ENCODE measurements at places on chromosomes 2 and 18.

DNA sequence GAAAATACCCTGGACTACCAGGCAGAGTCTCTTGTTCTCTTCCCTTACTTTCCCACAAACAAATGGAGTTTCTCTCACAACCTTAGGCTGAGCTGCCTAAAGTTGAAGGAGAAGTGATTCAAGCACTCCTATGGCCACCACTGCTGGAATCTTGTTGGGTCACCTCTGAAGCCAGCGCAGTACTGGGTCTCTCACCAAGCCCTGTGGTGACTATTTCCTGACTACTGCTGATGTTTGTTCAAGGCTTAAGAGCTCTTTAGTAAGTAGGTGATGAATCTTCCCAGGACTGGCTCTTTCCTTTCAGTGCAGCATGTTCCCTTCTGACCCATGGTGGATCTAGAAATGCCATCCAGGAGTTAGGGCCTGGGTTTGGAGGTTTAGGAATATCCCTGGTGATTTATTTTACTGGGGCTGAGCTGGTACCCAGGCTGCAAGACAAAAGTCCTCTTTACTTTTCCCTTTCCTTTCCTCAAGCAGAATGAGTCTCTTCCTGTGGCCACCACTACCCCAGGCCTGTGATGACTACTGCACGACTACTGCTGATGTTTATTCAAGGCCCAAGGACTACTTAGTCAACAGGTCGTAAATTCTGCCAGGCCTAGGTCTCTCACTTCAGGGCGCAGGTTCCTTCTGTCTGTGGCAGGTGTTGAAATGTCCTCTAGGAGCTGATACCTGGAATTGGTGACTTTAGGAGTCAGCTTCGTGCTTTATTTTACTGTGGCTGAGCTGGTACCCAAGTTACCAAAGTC, 121.8 kb downstream of the SLC4A10 start:
- DNase-seq, result no peak

DNA sequence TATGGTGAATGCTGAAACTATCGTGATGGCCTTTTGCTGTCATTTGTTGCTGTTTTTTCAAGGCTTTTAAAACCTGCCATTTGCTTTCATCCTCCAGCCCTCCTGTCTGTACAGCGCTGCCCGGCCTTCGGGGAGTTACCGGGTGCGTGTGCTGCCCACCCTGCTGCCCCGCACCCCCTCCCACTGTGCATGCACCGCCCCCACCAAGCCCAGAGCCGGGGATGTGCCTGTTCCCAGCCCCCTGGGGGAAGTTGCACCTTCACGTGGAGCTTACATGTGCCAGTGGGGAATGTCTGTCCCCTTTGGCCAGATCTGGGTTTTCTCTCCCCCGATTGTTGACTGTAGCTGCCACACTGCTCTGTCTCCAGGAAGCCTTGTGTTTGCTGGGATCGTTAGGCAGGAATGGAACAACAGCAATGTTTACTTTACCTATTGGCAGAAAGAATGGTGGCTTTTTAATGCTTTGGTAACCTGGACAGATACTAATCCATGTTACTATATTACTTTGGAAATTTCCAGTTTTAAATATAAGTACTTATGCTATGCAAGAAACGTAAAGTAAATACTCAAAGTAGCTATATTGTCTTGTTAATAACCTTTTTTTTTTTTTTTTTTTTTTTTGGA, 64.8 kb upstream of the RBM44 start:
- no peak for DNase-seq

GRCh38 chr2:26568076-26568890, 72.9 kb downstream of the CIB4 start:
- no peak for DNase-seq

DNA sequence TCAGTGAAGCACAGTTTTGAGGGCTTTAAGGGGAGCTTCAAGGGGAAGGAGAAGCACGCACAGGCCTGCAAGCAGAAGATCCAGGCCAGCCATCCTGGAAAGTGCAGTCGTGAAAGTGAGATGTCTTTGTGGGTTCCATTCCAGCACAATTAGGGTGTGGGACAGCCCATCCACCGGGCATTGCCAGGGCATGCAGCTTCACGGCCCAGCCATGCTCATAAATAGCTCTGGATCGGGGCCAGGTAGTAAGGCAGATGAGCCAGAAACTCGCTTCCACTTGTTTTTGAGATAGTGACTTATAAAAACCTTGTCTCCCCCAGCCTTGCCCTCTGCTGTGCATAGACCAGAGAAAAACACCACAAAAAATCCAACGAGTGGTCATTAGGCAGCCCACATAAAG, 21.0 kb downstream of the KDSR start:
- no peak for DNase-seq

DNA sequence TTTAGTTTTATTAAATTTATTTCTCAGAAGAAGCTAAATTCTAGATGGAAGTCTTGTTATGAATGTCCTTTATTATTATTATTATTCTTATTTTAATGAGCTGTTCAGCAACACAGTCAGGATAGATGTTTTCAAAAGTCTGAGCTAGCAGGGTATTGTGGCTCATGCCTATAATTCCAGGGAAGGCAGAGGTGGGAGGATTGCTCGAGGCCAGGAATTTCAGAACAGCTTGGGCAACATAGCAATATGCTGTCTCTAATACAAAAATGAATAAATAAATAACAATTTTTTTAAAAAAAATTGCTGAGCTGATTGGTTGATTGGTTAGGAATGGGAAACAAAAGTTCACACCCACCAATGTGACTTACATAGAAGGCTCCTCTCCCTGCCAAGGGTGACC, 274.1 kb upstream of the CYRIA start:
- DNase-seq, result no peak

DNA sequence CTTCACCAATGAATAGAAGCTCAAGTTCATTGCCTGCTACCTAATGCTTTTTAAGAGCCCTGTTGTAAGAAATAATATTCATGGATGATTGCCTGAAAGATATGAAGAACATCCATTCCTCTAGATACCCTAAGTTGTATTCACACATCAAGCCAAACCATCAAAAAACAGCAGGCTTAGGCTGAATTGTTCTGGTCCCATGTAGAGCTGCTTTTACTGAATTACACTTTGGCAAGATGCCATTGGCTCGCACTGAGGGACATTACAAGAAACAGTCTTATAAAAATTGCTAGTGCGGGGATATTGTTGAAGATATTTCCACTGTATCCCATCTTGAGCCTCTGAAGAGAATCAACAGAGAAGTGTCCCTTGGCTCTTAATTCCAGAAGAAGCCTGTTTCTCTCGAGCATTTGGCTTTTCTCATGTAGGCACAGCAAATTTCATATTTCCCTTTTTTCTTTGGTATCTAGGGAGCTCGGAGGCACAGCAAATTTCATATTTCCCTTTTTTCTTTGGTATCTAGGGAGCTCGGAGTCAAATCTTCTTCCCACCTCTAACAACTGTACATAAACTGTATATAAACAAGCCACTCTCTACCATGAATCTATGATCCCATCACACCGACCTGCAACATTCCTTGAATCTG, 107.5 kb downstream of the COLEC12 start:
- no peak for DNase-seq

GRCh38 chr2:227430639-227431038, 41.3 kb upstream of the AGFG1 start:
- DNase-seq, result no peak

- no peak for DNase-seq
Observed at GRCh38 chr18:46877329-46877987, 39.8 kb downstream of the PIAS2 start.

DNA sequence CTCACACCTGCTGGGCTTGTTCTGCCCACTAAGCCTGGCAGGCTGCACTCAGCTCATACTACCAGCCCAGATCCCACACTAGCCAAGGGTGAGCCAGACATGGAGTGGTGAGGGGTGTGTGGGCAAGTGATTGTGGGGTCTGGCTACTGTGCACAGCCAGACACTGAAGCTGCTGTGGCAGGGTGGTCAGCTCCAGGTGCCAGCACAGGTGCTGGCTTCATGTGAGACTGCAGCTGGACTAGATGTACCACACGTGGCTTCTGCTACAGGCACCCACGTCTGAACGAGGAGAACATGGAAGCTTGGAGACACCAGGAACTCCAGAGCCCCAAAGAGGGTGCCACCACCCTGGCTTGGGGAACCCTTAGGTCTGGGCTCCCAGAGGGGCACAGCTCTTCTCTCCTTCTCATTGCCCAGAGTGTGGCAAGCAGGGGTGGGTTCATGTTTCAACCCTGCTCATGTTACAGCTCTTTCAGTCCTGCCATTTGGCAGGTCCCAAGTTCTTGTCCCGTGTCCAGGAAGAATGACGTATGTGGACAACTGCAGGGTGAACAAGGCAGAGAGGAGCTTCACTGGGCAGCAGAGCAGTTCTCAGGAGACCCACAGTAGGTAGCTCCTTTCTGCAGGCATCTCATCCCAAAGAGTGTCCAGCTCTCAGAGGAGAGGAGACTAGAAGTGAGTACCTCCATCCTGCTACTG, 1624.2 kb upstream of the TMEFF2 start:
- no peak for DNase-seq

DNA sequence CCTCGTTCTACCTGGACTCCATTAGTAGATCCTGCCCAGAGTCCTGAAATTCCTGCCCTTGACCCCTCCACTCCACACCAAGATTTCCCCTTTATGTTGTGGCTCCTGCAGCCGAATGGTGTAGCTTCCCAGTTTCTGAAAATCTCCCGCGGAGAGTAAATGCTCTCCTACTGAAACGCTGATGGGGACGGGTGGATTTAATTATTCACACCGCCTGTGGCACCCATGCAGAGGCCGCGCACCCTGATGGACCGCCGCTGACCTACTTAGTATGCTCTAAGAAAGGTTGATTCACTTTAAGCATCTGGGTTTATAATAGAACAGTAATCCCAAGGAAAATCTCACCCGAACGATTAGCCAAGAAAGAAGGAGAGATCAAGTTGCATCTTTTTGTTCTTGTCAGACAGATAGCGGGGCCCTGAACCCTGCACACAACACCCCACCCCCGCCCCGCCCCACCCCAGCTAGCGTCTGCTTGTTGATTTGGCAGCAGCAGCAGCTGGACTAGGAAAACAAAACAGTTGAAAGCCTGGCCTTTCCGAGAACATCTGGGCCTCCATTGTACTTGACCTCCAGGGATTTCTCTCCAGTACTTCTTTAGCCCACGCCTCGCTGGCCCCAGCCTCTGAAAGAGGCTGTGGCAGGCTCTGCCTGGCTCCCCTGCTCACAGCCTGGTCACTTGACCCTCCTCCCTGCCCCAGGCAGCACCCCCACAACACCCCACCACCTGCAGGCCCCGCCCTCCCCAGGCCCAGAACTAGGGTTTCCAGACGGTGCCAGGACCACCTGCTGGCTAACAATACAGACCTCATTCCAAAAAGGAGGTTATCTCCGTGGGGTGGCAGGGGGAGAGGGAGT, 53.6 kb downstream of the DPYSL5 start:
- no peak for DNase-seq

DNA sequence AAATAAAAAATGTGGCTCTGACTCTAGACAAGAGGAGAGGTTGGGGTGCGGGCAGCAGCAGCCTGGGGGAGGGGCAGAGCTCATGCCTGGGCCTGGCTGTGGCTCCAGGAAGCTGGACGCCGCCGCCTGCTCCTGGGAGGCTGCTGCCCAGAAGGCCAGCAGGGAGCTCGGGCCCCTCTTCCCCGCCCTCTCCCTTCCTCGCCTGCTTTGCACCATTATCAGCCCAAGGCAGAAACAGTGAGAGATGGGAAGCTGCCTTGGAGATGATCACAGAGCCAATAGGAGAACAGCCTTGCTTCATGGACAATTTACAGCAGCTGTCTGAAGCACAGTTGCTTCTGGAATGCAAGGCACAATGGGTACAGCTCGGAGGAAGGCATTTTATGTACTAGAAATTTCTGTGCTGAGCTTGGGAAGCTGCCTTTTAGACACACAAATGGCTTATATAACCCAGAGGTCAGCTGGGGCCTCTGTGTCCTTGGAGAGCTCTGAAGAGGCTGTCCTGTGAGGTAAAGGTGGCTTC, 55.3 kb upstream of the AFF3 start:
- DNase-seq, result no peak

DNA sequence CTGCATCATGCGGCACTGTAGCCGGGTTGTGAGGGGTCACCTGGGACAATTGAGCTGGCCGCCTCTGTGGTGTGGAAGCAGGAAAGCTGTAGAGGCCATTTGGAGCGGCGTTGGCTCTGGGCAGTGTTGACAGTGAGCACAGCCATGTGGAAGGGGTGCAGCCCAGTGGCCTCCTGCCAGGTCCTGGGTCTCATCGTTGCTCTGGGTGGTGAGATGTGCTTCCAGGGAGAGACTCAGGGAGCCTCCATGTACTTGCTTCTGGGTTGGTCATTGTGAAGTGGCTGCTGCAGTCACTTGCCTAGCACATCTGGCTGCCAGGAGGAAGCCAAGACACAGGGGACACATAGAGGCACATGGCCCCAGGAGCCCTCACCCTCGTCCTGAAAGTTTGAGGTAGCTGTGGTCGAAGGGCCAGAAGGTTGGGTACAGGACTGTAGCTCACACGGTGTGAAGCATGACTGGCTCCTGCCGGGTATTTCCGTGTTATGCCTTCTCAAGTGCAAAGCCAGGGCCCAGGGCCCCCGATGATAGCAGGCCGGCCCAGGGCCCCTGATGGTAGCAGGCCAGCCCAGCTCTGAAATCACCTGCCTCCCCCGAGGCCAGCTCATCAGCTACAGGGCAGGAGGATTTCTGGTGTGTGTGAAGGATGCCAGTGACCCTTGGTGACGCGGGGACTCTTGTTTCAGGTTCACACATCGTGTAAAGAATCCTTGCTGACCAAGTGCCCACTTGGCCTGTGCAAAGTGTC, 82.6 kb downstream of the DGKD start:
- no peak for DNase-seq

DNA sequence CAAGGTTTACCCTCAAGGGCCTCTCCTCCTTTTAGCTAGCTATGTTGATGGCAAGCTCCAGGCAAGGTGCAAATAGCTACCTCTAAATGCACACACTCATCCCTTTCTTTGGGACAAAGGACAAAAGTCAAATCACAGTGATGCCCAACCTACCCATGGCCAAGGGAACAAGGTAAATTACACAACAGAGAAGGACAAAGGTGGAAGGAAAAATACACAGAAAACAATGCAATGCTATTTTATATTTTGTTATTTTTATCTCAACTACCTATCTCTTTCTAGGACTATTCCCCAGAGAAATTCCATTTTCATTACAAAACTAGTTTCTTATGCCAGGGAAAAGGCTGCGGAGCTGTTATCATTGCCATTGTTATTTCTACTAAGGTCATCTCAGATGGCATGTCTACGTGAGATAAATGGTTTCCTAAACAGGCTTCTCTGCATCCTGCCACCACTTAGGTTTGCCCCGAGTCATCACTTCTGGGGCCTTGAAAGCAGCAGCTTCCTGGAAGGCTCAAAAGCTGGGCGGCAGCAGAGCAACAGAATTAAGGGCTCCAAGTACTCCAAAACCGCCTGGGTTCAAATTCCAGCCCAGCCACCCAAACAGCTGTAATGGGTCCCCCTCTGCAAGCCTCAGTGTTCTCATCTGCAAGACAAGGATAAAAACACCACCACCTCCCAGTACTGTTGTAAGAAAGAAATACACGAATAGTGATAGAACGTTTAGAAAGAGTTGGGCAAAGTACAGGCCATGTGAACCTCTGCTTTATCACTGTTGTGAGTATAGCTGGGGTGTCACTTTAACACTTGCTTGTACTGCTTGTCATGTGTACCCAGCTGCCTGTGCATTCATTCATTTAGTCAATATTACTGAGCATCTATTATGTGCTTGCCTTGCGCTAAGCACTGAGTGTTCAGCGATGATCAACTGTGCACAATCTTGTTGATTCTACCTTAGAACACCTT, 20.9 kb downstream of the BCL2 start:
- DNase-seq, result no peak
